ENCODE measurements at places on chromosomes 6 and 20.

GRCh38 chr6:112591329-112591728, 244.2 kb downstream of the RFPL4B start:
- DNase-seq, result no peak

GRCh38 chr6:78942446-78942845, 75.1 kb downstream of the IRAK1BP1 start:
- no peak for DNase-seq

- DNase-seq, result no peak
Observed at GRCh38 chr6:149014631-149015534, 268.1 kb downstream of the UST start.

GRCh38 chr20:63751471-63752271, 12.1 kb downstream of the SLC2A4RG start:
- DNase-seq, result no peak

- no peak for DNase-seq
Observed at GRCh38 chr6:111828809-111829208, 44.4 kb downstream of the FYN start.

DNA sequence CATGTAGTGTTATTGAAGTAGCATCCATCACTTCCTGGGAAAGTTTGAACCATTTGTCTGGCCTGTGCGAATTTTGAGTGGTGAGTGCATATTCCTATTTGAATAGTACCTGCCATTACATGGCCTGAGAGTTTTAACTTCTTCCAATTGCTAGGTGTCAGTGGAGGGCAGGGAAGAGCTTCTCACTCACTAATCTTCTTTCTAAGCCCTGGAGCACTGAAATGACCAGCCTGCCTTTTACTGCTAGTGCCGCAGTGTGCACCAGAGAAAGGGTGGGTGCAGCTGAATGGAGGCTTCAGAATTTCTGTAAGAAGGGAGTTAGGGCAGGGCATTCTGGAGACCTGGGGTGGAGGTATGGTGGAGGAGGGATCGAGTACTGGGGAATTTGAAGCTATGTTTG, 45.5 kb downstream of the RNF144B start:
- DNase-seq, result no peak

GRCh38 chr6:151240036-151240685, 394 bp downstream of the AKAP12 start:
- peak; percentile 85 for DNase-seq

- DNase-seq, result no peak
Observed at GRCh38 chr6:69780585-69781178, 16.1 kb downstream of the LMBRD1 start.

GRCh38 chr20:47708140-47708807, 77.0 kb downstream of the SULF2 start:
- no peak for DNase-seq

GRCh38 chr6:54156650-54157250, 45.5 kb downstream of the MLIP start:
- DNase-seq, result no peak

DNA sequence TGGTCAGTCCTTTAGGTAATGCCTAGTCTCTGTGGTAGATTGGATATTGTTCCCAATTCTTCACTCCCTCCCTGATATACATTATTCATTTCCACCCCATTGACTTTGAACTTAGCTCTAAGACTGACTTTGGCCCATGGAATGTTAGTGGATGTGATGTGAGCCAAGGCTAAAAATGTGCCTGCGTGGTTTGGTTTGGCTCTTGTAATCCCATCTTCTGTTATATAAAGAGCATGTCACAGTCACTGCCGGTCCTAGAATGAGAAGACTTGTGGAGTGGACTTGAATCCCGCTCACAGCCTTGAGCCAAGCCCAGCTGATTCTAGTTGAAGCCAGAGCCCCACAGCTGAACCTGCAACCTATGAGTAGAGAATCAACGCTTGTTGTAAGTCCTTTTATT, 23.6 kb upstream of the DNAAF9 start:
- no peak for DNase-seq

DNA sequence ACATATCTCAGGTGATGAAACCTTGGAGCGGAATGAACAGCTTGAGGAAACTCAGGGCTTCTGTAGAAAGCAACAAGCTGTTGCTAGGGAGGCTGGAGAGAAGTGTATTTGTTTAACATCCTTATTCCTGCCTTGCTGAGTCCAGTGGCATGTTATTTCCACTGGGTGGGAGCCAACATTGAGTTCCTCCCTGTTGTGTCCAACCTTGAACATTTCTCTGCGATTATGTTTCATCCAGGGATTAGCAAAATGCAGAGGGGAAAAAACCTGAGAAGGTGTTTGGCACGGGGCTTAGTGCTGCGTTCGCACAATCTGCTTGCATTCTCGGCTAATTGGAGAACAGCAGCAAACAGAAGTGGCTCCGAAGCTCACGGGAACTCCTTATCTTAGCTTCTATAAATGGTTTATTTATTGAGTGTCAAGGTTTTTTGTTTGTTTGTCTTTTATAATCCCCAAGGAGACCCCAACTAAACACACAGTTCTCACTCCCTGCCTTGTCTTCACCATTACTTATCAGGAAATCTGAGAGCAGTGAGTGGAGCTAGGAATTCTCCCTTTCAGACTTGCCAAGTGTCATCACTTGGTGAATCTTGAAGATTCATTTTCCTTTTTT, 412.8 kb downstream of the CDC5L start:
- peak; percentile 21 for DNase-seq

DNA sequence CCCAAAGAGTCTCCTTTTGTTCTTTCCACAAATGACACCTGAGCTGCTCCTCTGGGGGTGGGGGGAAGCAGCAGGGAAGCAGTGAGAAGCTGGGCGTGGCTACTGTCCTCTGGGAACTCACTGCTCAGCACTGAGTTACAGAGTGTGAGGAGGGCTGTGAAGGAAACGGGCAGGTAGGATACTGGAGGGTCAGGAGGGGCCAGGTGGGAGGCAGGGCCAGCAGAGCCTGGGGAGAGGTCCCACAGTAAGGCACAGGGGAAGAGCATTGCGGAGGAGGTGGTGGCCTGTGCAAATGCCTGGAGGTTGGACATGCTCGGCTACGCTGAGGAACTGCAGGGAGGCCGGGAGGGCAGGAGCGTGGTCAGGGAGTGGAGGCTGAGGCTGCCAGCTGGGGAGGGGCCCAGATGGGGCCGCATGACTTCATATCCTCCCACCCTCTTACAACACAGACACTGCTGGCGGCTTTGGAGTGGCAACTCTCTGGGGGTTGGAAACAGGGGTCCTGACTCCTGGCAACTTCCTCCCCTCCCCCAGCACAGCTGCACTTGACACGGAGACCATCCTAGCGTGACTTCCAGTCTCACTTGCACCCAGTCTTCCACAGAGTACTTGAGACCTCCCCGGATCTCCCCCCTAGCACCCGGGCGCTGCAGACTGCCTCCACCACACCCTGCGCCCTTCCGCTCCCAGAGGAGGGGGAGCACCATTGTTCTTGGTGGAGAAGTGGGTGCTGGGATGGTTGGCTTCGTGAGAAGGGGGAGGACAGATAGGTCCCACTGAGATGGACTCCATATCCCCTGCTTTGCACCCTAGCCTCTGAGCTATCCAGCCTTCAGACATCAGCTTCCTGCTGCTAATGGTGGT, 34.2 kb downstream of the RBM38 start:
- no peak for DNase-seq

GRCh38 chr20:25237610-25238318, 10.1 kb upstream of the PYGB start:
- peak; percentile 84 for DNase-seq

GRCh38 chr6:115899730-115900282, 160.9 kb downstream of the FRK start:
- no peak for DNase-seq

GRCh38 chr20:62197311-62197710, 14.5 kb downstream of the MTG2 start:
- DNase-seq, result peak; percentile 4

DNA sequence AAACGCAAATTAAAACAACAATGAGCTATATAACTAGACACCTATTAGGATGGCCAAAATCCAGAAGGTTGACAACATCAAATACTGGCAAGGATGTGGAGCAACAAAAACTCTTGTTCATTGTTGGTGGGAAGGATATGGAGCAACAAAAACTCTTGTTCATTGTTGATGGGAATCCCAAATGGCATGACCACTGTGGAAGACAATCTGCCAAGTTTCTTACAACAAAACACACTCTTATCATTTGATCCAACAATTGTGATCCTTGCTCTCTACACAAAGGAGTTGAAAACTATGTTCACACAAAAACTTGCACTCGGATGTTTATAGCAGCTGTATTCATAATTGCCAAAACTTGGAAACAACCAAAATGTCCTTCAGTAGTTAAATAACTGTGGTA, 61.8 kb upstream of the LAMA2 start:
- no peak for DNase-seq
